ENCODE measurements at places on chromosomes 6 and 20.

- DNase-seq, result no peak
Measured at GRCh38 chr6:90328004-90328403, 31.4 kb upstream of the BACH2 start.

DNA sequence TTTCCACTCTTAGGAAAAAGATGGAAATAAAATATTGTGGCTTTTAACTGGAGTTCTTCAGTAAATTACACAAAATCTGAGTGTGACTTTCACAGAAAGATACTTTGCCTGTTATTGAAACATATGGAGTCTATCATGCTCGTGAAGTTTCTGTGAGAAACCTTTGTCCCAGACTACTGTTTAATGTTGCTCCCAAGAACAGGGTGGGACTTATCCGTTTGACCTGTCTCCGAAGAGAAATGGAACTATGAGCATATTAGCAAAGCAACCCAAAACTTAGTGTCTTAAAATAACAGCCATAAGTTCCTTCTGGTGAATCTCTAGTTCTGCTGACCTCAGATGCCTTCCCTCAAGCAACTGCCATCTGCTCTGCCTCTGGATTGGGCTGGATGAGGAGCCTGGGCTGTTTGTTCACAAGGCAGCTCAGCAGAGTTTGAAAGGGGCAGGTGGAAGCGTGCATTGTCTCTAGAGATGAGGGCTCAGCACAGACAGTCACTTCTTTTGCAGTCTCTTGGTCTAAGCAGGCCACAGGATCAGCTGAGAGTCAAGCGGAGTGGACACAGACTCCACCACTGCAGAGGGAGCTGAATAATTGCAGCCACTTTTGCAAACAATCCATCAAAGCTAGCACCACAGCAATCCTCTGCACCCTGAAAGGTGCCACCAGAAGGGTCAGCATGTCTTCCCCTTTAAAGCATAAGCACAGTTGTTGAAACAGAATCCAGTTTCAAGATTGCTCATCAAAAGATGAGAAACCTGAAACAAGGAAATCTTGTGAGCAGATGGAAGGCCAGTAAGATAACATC lies 52.8 kb downstream of the MYB start:
- DNase-seq, result no peak

GRCh38 chr6:159720708-159721107 lies 6.6 kb upstream of the WTAP start:
- peak; percentile 58 for DNase-seq

DNA sequence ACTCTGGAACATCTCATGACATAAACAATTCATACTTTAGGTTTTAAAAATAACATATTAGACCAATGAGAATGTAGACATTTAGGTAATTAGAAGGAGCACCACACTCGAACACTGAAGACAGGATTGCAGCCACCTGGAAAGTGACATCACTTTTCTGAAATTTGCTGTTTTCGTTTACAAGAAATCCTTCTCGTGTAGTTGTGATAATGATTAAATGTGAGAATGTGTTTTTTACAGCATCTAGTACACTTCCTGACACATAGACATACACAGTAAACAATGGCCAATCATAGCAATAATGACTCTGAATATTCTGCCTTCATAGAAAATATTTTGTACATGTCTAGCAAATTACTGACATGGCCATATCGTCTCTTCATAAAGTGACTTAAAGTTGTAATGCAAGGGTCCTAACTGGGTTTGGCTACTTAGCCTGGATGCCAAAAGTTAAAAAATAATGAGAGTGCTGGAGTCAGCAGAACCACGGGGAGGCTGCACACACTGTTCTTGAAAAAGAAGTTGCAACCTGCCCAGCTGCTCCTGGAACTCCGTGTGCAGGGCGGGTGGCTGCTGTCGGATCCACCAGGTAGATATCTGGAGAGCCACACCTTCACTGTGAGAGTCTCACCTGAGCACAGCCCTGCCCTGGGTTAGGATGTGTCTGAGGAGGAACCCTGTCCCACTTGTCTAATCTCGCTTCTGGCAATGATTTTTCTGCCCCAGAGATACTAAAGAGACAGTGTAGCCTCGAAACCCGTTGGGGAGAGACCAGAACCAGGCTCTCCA lies 212.9 kb downstream of the QKI start:
- no peak for DNase-seq

GRCh38 chr20:24051160-24051559 lies 62.6 kb upstream of the GGTLC1 start:
- DNase-seq, result no peak

DNA sequence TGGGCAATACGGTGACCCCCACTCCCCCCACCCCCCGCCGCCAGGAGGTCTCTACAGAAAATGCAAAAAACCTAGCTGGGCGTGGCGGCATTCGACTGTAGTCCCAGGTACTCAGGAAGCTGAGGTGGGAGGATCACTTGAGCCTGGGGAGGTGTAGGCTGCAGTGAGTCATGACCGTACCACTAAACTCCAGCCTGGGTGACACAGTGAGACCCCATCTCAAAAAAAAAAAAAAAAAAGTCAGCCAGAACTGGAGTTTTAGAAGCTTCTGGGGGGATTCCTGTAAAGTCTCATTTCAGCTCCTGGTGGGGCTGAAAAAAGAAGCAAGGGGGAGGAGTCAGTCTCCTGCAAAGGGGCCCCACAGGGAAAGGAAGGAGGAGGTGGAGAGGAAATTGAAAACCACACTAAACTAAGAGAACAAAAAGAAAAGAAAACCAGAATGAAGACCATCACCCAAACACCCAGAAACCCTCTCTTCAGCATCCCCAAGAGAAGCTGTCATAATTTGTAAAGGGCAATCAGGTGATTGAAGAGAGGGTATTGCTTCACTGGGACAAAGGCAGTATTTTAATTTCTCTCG lies 50.4 kb downstream of the NOL4L start:
- no peak for DNase-seq

DNA sequence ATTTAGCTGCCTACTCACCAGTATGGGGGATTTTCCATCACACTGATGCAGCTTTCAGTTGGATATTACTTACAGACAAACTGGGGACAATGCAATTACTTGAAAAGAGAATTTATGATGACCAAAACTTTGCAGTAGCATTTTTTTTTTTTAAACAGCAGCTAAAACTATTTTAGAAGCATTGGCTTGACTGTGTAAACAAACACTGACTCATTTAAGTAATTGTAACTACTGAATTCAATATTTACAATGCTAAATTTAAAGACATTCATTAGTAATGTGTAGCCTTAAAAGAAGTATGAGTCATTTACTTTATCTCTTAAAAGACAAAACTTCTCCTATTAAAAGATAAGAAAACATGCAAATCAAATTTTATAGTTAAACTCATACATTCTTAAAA lies 295.9 kb upstream of the FERMT1 start:
- DNase-seq, result no peak

DNA sequence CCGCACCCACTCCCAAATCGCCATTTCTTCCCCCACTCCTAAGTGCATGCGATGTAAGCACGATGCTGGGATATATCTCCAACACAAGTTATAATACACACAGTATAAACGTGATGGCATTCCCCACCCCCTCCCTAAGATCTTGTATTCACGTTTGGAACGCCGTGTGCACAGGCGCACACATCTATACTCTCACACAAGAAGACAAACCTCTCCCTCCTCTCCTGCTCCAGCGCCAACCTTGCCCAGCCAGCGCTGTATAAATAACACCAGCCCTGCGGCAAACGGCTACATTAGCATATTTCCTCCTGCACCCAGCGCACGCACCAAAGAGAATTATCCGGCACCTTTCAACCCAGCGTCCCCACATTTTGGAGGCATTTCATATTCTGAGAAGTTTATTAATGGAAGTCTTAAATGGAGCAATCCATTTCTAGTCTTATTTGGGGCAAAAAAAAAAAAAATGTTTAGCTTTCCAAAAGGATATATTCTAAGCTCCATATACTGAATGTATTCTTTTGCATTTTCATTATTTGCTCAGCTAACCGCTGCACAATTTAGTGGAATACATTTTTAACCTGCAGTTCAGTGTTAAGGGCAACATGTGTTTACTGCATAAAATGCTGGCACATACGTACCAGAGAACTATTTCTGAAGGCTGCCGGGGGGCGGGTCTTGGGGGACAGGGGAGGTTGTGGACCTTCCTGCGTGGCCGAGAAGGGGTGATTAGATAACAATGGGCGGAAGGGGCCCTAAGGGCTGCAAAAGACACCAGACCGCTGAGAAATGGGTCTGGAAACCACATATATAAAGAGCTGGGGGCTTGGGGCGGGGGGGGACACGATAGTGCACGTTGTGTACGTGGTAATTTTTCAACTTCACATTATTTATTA lies 1.1 kb upstream of the SLC22A23 start:
- peak; percentile 58 for DNase-seq

DNA sequence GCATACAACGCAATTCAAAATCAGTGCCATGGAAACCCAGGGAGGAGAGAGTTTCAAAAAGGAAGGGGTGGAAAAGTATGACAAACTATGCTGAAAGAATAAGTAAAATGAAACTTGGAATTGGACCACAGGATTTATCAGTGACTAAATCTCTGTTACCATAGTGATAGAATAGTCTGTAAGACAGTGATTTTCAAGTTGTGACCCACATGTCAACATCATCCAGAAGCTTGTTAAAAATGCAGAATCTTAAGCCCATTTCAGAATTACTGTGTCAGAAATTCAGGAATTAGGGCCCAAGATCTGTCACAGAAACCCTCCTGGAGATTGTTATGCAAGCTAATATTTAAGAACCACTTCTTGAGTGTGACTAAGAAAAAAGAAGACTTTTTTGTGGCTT lies 417.7 kb upstream of the JAG1 start:
- peak; percentile 27 for DNase-seq

- no peak for DNase-seq
Measured at GRCh38 chr6:13511913-13512717, 24.7 kb upstream of the GFOD1 start.

- DNase-seq, result peak; percentile 29
Measured at GRCh38 chr6:747921-748320, 55.0 kb upstream of the EXOC2 start.

DNA sequence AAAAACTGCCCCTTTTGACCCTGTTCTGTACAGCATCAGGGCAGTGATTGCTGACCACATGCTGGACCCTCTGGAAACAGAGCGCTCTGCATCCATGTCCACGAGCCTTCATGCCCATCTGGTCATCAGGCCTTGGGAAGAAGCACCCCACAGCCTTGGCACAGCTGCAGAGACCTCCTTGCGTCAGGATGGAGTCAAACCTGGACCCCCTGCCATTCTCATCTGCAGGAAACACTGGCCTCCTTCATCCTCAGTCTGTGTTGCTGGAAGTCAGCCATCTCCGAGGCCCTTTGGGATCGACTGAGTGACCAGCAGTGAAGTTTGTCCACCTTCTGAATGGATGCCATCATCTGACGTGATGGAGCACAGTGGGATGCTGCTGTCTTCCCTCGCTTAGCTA lies 2138.3 kb upstream of the DEFB115 start:
- DNase-seq, result no peak

DNA sequence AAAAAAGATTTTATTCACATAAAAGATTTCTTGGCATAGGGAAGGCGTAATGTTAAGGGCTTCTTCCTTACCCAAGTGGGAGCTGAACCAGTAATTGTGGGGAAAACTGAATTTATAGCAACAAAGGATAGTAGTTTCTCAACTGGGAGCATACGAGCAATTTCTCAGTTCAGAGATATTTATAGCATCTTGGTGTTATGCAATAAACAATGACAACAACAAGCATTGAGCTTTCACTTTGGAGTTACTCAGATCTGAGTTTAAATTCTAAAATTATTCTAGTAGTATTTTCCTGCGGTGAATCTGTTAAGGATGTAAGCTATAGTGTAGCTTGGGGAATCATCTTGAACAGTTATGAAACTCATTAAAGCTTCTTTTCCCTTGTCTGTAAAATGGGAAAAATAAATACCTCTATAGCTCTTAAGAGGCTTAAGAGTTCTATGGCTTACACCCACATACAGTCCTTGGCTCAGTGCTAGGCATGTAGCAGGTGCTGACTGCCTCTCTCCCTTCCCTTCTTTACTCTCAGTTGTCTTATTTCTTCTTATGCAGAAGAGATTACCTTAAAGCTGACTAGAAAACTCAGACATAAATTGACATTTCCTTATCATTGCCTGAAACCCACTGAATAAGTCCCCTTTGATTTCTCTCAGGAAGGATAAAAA lies 58.8 kb downstream of the SAMD5 start:
- DNase-seq, result peak; percentile 35

DNA sequence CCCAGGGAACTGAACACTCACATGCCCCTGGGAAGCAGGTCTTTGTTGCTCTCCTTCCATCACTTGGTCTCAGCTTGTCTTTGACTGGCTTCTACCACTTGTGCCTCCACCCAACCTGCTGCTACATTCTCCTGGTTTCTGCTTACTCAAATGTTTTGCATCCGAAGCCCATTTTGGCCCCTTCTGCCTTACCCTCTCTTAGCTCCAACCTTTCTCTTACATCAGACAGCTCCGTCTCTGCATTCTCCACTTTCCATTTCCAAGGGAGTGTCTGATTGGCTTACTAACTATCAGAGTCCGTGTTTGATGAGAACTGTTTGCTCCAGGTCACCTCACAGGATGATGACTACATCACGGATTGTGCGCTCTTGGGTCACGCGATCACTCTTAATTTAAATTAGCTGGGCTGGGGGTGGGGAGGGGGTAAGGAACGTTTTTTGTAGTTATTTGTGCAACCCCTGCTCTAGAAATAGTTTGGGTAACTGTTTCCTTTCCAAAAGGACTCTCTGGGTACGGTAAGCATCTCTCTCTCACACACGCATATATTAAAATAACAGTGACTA lies 844 bp upstream of the ABRACL start:
- no peak for DNase-seq

- DNase-seq, result no peak
Measured at GRCh38 chr6:5486214-5486613, 224.9 kb downstream of the FARS2 start.

DNA sequence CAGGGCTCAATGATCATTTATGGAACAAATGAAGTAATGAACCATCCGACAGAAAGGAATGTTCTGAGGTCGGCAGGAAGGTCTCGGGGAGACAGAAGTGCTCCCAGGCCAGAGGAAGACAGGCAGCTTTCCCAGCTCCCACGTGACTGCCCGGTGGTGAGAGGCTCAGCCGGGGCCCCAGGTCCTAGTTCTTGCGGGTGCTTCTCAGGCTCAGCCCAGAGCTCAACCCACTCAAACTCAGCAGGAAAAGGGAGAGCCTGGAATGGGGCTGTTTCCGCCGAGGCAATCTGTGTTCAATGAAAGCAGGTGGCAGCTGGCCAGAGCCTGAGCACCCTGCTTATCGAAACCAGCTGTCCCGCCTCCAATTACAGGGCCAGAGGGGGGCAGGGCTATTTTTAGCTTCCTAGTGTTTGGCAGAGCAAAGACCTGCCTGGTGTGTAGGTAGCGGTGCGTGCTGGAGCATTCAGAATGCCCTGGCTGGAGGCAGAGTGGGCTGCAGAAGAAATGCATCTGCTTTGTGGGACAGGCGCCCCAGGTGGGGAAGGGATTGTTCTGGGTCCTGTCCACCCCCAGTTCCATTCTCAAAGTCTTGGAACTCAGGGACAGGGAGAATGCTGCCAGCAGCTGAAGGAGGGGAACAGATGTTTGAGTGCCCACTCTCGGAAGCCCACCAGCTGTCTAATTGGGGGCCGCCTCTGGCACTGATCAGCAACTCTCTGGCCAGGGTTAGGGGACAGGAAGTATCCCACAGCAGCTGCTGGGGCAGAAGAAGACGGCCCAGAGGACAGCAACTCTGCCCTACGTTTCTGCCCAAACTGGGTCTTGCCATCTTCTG lies 145.1 kb downstream of the PREX1 start:
- peak; percentile 98 for DNase-seq

GRCh38 chr6:165448210-165448609 lies 138.8 kb upstream of the C6orf118 start:
- no peak for DNase-seq

- DNase-seq, result no peak
Measured at GRCh38 chr6:16651871-16652270, 109.4 kb downstream of the ATXN1 start.

GRCh38 chr6:89564752-89565427 lies 73.7 kb downstream of the LYRM2 start:
- peak; percentile 19 for DNase-seq
